Sigmoid colon (tissue), 7 donors: ENCODE measurements at places on chromosomes 2 and 18.
A peak's percentile ranks its signal among the peaks of the same experiment; 100 is the strongest.

DNA sequence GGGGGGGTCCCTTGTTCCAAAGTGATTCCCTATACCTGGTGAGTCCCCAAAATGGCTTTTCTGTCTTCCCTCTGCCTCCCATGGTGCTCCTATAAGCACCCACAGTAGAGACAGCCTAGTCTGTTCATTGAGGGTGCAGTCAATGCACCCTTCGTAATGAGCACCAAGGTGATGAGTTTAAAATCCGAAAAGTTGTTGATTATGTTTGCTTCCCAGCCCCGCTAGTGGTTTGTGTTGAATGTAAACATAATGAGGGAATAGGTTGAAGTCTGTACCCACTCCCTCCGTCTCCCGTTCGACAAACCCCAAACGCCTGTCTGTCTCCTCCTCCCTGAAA, 2.3 kb downstream of the FOSL2 start:
- DNase-seq, result no peak

GRCh38 chr18:29146068-29146467, 969.1 kb upstream of the CDH2 start:
- DNase-seq, result no peak

- DNase-seq, result no peak
These were observed 147.4 kb downstream of the TXNL1 start for GRCh38 chr18:56490942-56491341.

- DNase-seq, result no peak
These were observed 70.9 kb downstream of the CCDC148 start for GRCh38 chr2:158385646-158386045.

DNA sequence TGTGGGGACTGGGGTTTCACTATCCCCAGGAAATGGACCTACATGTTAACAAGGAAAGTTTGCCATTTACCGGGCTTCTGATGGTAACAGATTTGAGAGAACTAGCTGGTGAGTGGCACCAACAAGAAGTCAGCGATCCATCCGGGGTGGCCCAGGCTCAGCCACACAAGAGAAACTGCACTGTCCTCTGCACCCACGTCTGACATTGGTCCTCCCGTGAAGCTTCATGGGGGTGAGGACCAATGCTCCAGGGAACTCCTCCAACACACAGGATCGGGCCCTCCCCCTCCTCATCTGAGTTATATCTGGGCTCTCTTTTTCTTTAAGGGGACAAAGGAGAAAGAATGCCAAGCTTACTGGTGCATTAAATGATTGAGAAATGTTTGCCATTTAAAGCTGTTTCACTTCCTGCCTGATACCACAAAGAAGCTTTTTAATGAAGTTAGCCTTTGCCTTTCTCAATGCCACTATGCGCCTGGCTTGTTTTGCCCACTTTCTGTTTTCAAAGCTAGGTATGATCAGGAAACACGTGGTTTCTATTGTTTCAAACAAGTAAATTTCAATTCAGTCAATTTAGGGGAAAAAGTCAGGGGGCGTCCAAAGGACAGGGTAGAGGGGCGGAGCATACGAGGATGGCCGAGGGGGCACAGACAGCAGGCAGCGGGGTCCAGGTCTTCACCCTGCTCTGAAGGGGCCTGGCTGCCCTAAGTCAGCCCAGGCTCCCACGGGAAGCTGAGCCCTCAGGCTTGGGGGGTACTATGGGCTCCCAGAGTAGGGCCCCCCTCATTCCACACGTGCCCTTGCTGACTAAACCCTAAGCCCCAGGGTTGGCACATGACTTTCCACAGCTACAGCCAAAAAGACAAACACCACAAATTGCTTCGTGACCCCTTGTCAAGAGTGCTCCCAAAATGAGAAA, 204.0 kb upstream of the ID2 start:
- DNase-seq, result peak; percentile 61
